ENCODE measurements at places on chromosomes 6 and 20. TPM values are rescaled to one million over a fixed set of nuclear protein-coding genes. Genes with fewer than 3 reads are reported as not detected.

- DNase-seq = no peak
Measured at GRCh38 chr20:50274570-50275430, 84.2 kb downstream of the CEBPB start.

- DNase-seq = no peak
Measured at GRCh38 chr6:72048080-72048479, 161.7 kb downstream of the RIMS1 start.

GRCh38 chr20:25355011-25355595, 35.5 kb downstream of the ABHD12 start:
- DNase-seq = no peak

DNA sequence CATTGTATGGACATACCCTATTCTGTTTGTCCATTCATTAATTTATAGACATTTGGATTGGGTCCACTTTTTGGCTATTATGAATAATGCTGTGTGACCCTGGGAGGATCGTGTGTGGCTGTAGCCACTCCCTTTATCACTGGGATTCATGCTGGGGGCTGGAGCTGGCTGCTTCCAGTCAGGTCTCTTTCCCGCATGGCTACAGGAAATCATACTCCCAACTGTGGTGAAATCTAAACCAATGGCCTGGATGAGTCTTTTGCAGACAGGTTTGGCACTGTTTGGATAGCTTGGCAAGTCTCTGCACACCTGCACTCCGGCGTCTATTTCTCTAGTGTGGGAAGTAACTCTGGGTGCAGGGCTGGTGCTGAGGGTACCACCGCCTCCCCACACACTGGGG, 80.4 kb downstream of the RIN2 start:
- no peak for DNase-seq

The CTAGE9 gene
- polyA plus RNA-seq = not detected

GRCh38 chr6:31402324-31403282, 792 bp upstream of the MICA start:
- DNase-seq = peak; percentile 45

- DNase-seq = no peak
Measured at GRCh38 chr6:51241376-51241775, 422.7 kb downstream of the TFAP2B start.

DNA sequence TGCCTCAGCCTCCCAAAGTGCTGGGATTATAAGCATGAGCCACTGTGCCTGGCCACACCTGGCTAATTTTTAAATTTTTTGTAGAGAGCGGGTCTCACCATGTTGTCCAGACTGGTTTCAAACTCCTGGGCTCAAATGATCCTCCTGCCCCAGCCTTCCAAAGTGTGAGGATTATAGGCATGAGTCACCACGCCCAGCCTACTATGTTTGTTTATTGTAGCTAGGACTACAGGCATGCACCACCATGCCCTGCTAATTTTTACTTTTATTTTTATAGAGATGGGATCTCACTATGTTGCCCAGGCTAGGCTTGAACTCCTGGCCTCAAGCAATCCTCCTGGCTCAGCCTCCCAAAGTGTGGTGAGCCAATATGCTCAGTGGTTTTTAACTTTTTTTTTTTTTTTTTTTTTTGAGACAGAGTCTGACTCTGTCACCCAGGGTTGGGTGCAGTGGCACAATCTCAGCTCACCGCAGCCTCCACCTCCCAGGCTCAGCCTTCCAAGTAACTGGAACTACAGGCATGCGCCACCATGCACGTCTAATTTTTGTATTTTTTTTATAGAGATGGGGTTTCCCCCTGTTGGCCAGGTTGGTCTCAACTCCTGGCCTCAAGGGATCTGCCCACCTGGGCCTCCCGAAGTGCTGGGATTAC, 12.0 kb upstream of the DDX43 start:
- no peak for DNase-seq
